NCI-H1105 (cell line): ENCODE measurements at places on chromosomes 7 and 10.

DNA sequence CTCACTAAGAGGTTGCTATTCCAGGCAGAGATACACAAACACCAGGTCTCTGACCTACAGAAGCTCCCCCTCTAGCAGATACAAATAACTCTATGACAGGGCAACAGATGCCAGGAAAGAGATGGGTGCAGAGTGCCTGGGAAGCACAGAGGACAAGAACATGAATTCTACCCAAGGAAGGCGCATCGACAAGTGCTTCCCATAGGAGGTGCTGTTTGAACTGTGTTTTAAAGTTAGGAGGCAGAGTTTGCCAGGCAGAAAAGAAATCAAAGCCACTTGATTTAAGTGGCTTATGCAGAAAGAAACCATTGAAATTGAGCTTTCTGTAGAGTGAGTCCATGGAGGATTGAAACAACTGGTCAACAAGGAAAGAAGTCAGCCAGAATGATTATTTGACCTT lies 35.3 kb upstream of the EGR2 start:
- DNase-seq = no peak

DNA sequence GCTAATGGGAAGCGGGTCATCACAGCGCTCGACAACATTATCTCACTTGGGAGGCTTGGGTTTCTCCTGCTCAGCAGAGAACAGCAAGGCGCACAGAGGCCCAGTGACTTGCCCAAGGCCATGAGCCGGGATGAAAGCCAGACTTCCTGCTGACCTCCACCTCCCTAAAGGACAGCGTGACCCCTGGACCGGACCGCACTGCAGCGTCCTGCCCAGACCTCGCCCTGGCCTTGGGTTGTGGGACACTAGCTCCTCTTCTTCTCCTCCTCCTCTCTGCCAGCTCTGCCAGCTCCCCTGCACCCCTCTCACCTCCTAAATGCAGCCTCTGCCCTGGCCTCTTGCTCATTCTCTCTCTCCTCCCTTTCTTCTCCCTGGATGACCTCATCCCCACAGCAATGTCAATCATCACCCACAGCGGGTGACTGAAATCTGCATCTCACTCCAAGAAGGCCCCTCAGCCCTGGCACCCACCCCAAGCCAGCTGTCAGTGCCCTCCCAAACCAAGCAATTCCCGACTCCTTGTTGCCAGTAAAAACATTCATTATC lies 19.4 kb downstream of the SPOCK2 start:
- DNase-seq = no peak

- DNase-seq = no peak
Observed at GRCh38 chr10:129899276-129900130, 64.6 kb downstream of the EBF3 start.

- no peak for DNase-seq
Observed at GRCh38 chr10:45446858-45447257, 72.8 kb downstream of the ALOX5 start.

DNA sequence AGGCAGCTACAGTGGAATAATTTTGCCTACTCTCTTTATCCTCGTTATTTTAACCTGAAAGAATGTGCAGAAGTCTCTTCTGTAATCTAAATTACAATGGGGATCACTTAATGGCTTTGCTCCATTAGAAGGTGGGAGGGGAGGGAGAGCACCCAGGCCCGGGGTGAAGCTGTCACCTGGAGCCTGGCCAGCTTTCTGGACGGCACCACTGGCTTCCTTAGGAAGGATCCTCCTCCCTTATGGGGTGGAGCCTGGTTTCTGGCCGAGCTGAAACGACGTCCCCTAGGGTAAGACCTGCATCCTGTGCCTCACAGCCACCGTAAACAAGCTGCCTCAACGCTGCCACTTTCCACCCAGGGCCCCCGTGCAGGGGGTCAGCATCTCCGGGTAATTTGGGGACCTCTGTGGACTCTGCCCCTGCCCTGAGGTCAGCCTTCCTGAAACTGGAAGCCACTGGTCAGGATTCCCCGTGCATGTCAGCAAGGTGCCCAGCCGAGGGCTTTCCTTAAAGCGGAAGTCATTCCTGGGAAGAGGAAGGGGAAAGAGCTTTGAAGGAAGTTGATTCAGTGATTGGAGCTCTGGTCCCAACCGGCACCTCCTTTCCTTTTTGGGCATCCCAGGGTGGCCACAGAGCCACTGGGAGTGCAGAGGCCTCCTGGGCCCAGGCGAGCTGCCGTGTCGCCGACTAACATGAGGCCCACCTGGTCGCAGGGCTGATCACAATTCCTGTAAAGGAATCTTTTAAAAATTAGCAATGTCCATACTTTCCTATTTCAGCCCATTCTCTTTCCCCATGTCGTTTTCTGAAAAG lies 569.1 kb downstream of the DNAJB6 start:
- DNase-seq = peak; percentile 33

GRCh38 chr10:104435822-104436221 lies 82.2 kb downstream of the CFAP58 start:
- DNase-seq = no peak

- no peak for DNase-seq
Observed at GRCh38 chr7:133584956-133585668, 332.2 kb downstream of the EXOC4 start.

GRCh38 chr7:141752634-141753033 lies 11.3 kb upstream of the TAS2R3 start:
- DNase-seq = no peak

- DNase-seq = no peak
Observed at GRCh38 chr7:47744883-47745282, 163.0 kb upstream of the TNS3 start.

DNA sequence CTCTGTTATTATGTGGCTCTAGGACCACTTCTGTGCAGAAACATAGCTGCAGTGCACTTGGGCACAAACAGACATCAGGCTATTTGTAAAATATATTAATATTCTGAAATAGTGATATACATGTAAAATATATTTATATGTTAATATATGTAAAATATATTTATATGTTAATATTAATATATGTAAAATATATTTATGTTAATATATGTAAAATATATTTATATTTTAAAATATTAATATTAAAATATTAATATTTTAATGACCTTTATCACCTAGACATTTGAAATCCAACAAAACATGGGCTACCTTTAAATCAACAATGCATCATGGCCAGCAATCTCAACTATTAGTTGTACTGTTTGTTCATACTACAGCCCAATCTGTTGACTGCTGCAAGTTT lies 347.2 kb downstream of the CALN1 start:
- no peak for DNase-seq

DNA sequence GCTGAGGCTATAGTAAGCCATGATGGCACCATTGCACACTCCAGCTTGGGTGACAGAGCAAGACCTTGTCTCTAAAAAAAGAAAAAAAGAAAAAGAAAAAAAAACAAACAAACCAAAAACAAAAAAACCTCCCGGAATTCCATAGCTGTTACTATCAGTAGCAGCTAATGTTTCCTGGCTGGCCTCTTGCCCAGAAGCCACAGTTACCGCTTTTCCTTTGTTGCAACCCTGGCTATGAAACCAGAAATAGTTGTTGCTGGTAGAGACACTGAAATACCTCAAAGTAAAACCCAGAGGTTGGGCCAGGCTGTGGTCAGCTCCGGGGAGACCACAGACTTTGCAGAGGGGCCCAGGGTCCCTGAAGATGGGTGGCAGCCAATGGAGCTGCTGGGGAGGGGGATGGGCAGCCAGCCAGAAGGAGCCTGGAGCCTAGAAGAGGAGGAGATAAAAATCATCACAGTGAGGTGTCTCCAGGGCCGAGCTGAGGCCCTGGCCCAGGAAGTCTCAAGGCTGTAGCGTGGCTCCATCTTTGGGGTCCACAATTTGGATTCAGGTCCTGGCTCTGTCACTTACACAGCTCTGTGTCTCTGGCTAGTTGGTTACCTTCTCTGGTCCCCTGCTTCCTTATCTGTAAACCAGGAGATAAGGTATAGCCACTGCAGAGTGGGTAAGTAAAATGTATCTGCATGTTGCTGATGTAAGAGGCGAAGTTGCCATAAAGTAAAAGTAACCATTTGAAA lies 3.4 kb upstream of the CHST12 start:
- DNase-seq = peak; percentile 14

- DNase-seq = no peak
Observed at GRCh38 chr7:50667789-50668226, 102.6 kb upstream of the DDC start.

GRCh38 chr7:47544416-47544815 lies 37.5 kb downstream of the TNS3 start:
- no peak for DNase-seq

DNA sequence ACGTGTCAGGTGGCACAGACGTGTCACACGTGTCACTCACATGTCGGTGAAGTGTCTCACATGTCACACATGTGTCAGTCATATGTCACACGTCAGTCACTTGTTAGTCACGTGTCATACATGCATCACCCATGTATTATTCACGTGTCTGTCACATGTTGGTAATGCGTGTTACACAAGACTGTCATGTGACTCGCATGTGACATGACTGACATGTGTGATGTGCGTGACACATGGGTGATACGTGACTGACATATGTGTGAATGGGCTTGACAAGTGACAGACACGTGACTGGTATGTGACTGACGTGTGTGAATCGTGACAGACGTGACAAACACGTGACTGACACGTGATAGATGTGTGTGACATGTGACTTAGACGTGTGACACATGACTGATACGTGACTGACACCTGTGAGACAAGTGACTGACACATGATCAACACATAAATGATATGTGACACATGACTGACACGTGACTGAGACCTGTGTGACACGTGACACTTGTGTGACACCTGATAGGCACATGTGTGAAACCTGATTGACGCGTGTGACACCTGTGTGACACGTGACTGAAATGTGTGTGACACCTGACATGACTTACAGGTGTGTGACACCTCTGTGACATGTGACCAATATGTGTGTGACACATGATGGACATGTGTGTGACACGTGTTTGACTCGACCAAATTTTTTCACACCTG lies 56.1 kb downstream of the ZNF92 start:
- no peak for DNase-seq

GRCh38 chr7:22121702-22122474 lies 176.2 kb upstream of the CDCA7L start:
- DNase-seq = no peak

GRCh38 chr7:11373546-11374142 lies 400.0 kb downstream of the PHF14 start:
- peak; percentile 52 for DNase-seq

GRCh38 chr10:78944723-78945312 lies 123.9 kb upstream of the ZMIZ1 start:
- no peak for DNase-seq

GRCh38 chr7:90611115-90611514 lies 15.0 kb downstream of the CDK14 start:
- DNase-seq = no peak

GRCh38 chr10:127939786-127940330 lies 33.0 kb downstream of the PTPRE start:
- DNase-seq = no peak

DNA sequence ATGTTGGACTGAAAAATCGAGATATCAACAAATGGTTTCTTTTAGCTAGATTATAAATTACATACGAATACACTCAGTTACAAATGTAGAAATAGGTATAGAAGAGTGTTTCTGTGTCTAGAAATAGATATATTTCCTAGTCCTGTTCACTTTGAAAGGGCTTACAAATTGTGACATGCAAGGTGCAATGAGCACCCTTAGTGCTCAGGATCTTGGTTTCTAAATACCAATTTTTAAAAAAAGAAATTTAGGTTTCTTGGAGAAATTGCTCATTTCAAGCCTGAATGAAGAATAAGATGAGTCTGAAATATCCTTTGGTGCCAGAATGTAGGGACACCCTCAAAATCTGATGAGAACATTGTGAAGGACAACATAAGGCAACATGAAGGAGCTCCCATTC lies 306.0 kb downstream of the CRPPA start:
- no peak for DNase-seq

- DNase-seq = no peak
Observed at GRCh38 chr10:62037890-62038608, 136.6 kb downstream of the ARID5B start.

DNA sequence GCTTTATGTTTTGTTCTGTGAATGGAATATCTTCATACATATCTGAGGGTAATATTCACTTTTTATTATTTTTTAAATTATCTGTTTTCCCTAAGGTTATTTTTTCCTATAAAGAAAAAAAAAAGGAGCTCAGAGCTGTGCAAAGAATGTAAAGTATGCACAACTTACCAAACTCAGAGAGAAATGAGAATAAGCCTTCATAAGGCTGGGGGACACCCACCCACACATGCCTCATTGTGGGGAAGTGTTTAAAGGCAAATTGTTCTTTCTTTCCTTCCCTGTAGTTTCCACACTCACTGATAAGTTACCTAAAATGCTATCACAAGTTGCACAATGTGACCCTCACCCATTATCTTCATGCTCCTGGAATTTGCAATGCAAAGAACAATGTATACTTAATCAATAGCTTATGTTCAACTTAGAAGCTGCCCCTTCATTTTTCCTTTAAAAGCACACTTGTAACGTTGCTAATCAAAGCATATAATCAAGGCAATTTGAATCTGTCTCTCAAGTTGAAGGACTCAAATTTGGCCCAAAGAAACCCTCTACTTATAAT lies 108.1 kb downstream of the GNAT3 start:
- DNase-seq = no peak

GRCh38 chr7:68729371-68729770 lies 868.9 kb upstream of the AUTS2 start:
- DNase-seq = peak; percentile 15

DNA sequence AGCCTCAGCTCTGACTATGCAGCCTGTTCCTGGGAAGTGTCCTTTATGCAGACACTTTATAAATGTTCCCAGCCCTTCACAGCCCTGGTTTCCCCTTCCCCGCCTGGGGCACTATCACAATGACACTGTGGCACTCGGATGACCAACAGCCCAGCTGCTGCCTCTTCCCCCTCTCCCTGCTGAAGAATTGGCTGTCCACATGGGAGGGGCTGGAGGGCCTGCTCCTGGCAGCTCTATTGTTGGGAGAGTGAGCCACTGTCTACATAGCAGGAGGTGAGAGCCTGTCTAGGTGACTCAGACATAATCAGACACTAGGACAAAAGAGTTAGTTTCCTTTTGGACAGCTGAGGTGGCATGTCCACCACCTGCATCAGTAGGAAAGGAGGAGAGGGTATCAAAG lies 437.5 kb downstream of the PLXNA4 start:
- DNase-seq = no peak

DNA sequence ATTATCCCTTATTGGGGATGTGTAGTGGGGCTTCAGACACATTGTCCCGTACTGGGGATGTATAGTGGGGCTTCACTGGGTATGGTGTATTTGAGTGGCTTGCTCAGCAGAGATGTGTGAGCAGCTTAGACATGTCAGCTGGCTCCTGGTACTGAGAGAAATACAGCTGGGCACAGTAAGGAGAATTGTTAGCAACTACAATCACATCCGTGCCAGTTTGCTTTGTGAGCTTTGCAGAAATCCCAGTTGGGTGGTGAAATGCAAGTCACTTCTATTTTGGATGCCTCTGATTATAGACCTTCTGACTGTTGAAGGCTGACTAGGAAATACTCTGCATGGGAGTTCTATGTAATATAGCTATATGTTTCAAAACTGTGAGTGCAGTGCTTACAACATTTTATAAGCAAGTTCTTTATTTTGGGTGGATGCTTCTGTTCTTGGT lies 10.8 kb downstream of the CCNY start:
- no peak for DNase-seq
